ENCODE measurements at places on chromosomes 5 and 9.

- DNase-seq = no peak
Measured at GRCh38 chr9:117204971-117205370, 209.9 kb downstream of the ASTN2 start.

DNA sequence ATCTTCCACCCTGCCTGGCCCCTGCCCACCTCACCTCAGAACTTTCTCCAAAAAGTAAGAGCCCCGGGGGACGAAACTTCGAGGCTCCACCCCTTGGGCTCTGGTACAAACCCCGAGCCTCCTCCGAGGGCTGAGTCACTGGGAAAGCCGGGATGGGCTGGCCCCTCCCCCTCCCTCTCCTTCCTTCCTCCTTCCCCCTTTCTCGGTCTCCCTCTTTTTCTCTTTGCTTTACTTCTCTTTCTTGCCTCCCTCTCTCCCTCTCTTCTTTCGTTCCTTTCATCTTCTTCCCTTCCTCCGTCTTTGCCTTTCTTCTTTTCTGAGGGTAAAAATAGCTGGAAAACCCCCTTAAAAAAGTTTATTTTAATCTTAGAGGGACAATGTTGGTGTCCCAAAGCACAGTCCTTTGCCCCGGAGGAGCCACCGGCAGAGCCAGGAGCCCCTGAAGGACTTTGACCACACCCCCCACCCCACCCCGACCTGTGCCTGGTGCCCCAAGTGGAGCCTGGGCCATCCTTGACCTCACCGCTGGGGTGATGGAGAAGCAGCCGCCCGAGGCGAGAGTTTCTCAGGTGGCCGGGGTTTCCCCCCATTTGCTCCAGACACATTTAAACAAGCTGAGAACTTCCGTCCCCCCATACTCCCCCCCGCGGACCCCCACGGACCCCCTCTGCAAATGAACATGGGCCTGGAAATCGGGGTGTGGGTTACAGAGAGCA lies 5.7 kb upstream of the NOTCH1 start:
- DNase-seq = peak; percentile 84

GRCh38 chr5:9015260-9015936 lies 530.5 kb downstream of the SEMA5A start:
- DNase-seq = no peak

DNA sequence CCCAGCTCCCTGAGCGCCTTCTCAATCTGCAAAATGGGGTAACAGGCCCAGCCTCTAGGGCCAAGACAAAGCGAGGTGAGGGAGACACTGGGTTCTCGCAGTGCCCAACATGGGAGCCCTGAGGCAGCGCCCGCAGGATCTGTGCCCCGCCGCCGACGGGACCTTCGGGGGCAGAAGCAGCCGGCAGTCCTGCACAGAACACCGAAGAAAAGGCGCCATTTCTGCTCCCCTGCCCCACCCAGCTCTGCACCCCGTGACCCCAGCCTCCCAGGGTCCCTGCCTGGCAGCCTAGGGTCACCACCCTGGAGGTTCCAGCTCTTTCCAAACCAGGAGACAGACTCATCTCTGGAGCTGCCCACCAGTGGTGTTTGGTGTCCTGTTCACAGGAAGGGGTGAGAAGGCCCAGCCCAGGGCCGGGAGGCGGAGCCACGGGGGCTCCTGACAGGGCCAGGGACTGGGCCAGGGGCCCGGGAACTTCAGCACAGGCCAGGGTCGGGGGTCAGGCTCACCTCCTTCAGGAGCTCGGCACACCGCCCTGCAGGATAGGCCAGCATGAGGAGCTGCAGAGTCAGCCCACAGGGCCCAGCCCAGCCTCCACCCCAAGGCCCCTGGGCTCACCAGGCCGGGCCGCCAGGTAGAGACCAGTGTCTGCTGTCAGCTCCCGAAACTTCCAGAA lies 3.3 kb downstream of the LCN8 start:
- peak; percentile 59 for DNase-seq

DNA sequence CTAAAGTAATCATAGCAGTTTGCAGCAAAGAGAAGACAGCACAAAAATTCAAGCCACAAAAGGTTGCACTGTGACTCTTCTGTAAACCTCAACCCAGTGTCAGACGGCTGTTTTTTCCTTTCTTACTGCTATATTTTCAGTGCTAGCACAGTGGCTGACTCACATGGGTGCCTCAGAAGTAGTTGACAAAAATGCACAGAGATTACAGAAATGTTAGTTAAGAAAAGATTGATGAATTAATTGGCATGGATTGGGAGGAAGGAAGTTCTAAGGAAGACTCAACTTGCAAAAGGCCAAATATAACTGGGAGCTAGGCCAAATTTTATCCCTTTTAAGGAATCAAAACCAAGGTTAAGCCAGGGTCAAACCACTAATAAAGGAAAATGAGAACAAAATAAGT lies 43.7 kb upstream of the ITGA1 start:
- DNase-seq = peak; percentile 14

- DNase-seq = no peak
Measured at GRCh38 chr9:20220286-20220685, 402.0 kb downstream of the MLLT3 start.

DNA sequence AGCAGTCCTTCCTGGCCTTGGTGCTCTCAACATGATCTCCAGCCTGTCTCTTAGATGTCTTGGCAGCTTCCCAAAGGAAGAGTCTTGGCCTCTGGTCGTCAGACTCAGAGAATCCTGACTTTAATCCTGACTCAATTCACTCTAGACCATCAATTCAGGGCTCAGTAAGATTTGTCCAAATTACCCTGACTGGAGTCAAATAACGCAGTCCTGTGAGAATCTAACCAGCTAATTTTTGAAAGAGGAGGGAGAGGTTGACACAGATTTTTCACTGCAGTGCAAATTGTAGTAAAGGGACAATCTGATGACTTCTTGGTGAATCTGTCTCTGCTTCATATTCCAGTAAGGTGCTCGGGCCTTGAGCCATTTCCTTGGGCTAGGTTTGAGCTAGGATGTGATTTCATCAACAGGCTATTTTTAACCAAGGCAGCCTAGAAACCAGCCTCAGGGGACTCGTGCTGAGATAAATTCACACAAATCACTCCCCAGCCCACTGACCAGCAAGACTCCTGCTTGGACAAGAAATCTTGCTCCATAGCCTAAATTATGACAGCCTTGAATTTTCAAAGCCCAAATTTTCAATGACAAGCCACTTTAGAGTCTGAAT lies 257.4 kb downstream of the ENC1 start:
- no peak for DNase-seq

GRCh38 chr9:113393281-113393680 lies 7.8 kb downstream of the ALAD start:
- DNase-seq = no peak

DNA sequence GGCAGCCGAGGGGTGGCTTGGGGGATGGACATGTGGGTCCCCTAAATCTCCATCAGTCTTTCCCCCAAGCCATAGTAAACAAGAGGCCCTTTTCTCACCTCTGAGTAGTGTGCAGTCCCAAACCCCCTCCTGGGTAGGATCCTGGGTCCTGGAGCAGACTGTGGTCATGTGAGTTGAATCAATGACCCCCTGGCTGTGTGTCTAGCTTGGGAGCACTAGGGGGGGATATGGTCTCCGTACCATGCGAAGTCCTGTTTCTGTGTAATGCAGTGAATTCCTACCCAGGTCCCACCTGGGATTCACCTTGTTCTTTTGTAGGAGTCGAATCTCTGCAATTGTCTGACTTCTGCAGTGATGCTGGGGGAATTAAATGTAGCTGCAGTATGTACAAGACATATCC lies 66.2 kb downstream of the FGF18 start:
- DNase-seq = peak; percentile 23

- no peak for DNase-seq
Measured at GRCh38 chr9:128180001-128180400, 11.4 kb downstream of the CIZ1 start.

GRCh38 chr9:10059044-10059443 lies 553.8 kb downstream of the PTPRD start:
- peak; percentile 15 for DNase-seq

DNA sequence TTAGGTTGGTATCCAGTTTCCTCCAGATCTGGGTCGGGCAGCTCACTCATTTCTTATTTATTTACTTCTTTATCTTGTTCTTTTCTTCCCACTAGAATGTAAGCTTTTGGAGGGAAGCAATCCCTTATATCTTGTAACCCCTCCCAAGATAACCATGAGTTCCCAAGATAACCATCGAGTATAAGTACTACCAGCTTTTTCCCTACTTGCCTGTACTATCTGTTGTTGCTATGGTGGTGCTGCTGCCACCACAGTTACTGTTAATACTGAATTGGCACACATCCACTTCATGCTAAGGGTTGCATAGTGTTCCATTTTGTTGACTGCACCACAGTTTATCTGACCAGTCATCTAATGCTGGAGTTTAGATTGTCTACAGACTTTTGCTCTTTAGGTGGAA lies 19.9 kb downstream of the NUP214 start:
- DNase-seq = no peak

- DNase-seq = no peak
Measured at GRCh38 chr9:128637656-128638055, 19.0 kb downstream of the DYNC2I2 start.

DNA sequence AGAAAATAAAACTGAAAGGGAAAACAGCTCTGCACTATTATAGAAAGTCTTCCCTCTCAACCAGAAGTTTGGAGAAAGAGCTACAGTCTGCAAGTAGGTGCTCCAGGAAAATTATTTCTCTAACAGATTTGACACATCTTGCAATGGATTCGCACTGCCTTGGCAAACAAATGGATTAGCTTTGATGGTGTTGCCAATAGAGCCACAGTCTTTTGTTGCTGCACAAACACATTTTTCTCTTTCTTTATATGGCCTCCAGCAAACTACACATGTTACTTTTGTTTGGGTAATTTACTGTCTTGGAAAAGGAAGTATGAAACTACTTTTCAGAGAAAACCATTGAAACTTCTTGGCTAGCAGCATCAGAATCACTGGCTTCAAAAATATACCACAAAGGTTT lies 523.1 kb downstream of the EFNA5 start:
- DNase-seq = no peak

GRCh38 chr5:17916446-17916845 lies 282.2 kb downstream of the TAF11L14 start:
- no peak for DNase-seq

DNA sequence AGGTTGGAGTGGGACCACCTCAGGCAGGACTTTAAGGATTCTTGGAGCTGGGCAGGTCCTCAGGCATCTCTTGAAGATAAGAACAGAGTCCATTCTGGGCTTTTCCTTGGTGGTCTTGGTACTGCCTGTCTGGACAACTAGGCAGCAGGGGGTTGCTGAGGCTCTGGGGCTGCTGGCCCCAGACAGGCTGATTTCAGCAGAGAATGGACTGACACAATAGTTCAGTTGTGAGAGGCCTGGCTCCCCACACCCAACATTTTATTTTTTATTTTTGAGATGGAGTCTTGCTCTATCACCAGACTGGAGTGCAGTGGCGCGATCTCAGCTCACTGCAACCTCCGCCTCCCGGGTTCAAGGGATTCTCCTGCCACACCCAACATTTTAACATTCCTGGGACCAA lies 4.6 kb downstream of the ANGPTL2 start:
- DNase-seq = no peak

DNA sequence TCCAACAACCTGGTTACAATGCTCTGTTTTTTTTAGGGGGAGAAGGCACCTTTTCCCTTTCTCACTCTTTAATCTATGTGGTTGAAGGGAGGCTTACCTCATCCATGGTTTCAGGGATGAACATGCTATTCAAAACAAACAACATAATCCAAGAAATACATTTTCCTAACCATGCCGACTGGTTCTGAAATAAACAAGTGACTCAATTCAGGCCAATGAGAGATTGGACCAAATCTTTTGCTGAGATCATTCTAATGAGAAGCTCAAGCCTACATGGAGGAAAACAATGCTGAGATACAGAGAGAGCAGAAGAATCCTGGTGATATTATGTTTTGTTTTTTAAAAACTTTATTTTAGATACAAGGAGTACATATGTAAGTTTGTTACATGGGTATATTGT lies 46.8 kb upstream of the ELL2 start:
- DNase-seq = no peak

GRCh38 chr9:133485531-133486260 lies 6.8 kb upstream of the SLC2A6 start:
- no peak for DNase-seq
